ENCODE measurements at places on chromosomes 12 and 14. TPM values are rescaled to one million over a fixed set of nuclear protein-coding genes. Genes with fewer than 3 reads are reported as not detected.

GRCh38 chr14:51865953-51866747, 5.7 kb downstream of the GNG2 start:
- no peak for DNase-seq

DNA sequence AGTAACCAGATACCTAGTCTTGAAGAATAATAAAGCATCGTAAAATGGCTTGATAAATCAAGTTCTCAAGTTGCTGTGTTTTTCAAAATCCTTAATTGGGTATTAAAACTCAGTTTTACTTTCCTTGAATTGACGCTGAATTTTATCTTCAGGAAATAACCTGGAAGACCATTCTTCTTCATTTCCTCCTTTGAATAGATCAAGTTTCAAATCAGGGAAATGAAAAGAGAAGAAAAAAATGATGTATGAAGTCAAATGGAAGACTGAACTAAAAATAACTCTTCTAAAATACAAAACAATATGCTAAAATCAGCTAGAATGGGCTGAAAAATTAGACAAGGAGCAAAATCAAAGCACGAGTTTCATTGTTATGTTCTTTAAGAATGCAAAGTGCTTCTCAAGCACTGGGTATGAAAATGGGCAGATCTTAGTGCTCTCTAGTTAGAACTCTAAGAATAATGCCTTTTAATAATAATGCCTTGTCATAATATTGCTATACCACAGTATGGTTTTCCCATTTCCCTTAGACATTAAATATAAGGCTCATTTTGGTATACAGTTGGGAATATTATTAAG, 54.6 kb upstream of the CLEC14A start:
- DNase-seq: no peak

DNA sequence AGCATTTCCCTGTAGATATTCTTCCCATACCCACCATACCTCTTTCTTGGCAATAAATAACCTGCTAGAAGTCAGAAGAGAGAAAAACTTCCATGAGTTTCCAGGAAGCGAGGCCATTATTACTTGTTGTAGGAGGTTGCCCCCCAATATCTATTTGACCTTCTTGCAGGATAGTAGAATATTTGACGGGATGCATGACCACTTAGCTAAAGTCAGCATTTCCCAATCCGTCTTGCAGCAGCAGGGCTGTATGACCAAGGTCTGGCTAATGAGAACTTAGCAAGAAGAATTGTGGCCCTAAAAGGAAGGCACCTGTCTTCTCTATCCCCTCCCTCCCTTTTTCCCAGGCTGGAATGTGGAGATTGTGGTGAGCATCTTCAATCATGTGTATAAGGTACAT, 51.5 kb downstream of the NINJ2 start:
- no peak for DNase-seq

DNA sequence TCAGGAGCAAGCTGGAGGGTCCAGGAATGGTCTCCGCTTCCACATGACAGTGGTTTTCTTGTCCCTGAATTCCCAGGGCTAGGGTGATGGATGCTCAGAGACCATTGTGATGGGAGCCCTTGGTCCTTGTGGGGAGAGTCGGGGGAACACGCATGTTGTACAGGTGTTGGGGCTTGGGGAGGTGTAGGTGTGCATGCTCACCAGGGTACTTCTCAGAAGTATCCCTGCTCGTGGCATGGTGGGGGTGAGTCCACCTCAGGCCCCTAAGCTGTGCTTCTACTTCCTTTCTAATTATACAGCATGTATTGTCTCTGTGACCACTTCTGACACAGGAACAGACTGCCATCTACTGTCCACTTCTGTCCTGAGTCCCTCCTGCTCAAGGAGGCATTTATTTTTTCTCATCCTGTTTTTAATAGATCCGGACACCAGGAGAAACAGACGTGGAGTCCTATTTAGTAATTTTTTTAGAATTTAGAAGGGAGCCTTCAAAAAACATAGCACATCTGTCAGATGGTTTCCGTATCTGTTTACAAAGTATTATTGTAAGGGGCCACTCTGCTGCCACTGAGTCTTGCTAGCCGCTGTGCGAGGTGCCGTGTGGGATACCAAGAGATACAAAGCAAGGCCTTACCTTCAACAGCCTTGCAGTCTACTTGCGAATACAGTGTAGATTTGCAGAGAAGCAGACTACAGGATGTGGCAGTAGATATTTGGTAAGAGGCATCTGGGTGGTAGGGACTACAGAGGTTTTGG, 10.5 kb downstream of the NTF3 start:
- peak; percentile 71 for DNase-seq

DNA sequence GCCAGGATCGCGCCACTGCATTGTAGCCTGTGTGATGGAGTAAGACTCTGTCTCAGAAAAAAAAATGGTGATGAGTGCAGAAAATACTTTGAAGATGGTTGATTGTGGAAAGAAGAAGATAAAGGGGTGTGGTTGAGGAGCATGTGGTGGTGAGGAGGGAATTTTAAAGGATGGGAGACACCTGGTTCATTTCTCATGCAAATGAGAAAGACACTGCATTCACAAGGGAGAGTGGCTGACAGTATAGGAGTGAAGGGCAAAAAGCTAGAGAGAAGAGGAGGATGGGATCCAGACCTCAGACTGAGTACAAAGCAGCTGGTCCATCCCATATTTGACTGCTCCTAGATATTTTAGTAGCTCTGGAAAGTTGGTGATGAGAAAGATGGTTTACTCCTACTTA, 206.0 kb downstream of the SNAPC1 start:
- no peak for DNase-seq

DNA sequence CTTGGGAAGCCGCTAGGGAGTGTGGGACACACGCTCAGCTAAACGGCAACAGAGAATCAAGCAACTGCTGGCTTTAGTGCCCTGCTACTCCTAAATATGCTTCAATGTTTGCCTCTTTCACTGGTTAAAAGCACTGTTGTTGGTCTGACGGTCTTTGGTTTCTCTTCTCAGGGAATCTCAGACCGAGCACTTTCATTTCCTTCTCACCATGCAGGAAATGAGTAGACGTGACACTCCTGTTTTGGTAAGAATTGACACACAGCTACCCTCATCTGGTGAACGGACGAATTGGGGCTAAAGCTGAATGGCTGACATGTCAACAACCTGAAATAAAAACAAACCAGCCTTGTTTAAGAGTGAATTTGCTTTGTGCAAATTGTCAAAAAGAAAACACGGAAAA, 57.5 kb upstream of the PIWIL1 start:
- DNase-seq: peak; percentile 42

DNA sequence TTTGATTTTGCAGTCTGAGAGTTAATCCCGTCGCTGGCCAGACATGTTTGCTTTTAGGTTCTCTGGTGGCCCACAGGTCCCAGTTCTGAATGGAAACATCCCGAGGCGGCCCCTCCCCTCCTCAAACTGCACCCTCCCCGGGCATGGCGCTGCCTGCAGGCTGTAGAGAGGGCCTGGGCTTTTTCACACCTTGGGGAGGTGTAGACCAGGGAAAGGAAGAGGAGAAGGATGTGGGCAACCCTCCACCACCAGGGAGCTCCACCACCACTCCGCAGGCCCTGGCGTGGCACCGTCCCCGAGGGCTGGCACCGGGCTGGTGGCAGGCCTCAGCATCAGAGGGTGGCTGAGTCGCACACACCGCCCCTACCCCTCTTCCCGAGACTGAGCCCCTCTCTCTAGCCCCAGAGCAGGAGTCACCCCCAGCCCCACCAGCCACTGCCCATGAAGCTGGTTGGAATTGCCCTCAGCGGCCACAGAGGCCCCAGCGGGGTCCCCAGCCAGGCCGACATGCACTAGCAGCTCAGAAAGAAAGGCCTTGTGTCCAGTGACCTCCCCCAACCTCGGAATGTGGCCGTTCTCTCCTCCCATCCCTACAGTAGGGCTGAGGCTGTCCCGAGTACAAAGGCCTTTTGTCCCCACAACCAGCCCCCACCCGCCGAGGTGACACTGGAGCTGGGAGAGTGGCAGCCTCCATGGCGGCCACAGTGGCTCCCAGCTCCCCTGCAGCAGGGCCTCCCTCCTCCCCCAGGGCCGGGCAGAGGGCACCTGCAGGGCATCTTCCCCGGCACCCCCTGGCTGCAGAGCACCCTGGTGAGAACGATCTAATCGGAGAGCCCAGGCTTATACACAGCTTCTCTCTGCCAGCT, 23.5 kb upstream of the INF2 start:
- DNase-seq: peak; percentile 51

- no peak for DNase-seq
These were observed 17.3 kb downstream of the SART3 start for GRCh38 chr12:108543652-108544051.

DNA sequence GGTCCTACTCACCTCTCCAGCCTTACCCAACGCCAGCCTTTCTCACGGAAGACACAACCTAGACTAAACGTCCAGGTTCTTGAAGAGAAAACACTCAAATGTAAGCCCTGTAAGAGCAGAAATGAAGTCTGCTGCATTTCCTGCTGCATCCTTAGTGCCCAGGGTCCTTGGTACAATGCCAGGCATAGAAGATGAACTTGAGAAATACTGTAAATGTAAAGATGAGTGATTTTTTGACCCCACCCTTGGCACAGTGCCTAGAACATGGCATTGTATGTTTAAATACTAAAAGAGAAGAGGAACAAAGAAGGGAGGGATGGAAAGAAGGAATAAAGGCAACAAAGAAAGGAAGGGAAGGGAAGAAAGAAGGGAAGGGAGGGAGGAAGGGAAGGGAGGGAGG, 514.6 kb downstream of the MED13L start:
- peak; percentile 7 for DNase-seq

DNA sequence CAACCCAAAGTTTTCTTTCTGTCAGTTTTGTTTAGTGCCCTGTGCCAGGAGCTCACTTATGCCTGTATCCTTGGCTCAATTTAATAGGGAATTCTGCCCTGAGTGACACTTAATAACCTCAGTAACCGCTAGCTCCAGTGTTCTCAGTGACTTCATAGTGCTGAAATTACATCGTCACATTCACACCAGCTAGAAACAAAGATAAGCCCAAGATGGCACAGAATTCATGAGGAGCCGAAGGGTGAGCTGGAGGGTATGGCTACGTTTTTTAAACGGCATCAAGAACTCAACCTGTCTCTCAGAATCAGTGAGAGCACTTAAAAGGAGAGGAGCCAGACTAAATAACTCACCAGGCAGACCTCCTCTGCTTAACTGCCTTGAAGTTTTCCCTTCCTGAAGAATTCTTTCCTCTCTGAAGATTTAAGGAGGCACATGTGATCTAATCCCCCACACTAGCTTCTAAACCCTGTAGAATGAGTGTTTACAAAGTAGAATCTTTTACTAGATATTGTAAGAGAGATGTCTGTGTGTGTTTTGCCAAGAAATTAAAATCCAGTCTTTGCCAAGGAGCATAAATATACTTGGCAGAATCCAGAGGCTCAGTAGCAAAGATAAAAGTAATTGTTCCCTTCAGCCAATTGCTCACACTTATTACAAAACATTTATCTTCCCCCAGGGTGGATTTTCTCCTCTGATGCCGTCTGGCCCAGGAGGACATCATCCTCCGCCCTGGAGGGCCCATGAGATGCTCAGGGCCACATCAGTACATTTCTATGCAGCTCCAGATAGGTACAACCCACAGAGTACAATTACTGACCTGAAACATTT, 37.3 kb downstream of the PTGER2 start:
- peak; percentile 86 for DNase-seq

- no peak for DNase-seq
These were observed 38.5 kb downstream of the NFKBIA start for GRCh38 chr14:35366056-35366451.

GRCh38 chr12:99147130-99147529, 500.4 kb upstream of the GARIN6 start:
- DNase-seq: peak; percentile 12

DNA sequence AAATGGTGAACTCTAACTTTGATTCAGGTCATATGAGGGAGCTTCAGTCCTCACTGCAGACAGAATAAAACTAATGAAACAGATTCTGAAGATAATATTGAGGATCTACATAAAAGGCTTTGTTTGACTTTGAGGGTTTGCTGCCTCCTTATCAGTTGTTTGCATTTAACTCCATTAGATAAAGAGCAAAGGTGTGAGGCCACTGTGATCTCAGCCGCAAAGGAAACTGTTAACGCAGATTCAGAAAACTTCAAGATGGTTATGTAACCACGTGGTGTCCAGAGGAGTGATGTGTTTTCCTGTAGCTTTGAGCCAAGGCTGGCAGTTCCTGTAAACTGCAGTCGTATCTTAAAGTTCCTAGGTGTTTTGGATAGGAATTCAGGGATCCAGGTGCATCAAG, 67.8 kb downstream of the METTL25 start:
- no peak for DNase-seq

DNA sequence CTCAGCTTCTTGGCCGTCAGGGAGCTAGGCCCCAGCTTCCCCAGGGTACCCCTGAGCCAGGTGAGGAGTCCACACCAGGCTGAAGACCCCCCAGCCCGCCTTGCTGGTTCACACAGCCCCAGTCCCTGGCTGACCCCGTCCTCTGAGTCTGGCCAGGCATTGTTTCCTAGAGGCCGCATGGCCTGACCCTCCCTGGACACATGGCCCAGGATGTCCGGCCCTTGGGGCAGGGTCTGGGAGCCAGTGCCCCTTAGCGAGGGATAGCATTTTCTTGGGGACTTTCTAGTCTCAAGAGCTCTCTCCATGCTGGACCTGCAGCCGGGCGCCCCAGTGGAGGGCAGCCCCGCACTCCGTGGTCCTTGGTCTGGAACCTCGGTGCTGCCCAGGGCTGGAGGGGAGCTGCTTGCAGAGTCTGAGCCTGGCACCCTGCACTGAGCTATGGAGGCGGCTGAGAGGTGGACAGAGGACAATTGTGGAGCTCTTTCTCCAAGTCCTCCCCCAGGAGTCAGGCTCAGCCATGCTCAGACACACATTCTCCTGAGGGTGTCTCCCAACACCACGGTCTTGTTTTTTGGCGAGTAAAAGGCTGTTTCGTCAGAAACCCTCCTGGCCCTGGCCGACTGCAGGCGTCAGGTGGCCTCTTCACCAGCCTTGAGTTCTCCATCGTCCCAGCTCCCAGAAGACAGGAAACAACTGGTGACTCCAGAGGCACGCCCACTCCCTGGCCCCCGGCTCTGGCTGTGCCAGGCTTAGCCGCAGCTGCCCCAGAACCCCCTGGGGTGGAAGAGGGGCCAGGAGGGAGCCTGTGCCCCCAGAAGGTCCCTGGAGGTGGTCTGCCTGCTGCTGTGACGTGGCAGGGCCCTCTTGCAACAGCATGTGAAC, 17.6 kb upstream of the CRIP2 start:
- DNase-seq: peak; percentile 67

DNA sequence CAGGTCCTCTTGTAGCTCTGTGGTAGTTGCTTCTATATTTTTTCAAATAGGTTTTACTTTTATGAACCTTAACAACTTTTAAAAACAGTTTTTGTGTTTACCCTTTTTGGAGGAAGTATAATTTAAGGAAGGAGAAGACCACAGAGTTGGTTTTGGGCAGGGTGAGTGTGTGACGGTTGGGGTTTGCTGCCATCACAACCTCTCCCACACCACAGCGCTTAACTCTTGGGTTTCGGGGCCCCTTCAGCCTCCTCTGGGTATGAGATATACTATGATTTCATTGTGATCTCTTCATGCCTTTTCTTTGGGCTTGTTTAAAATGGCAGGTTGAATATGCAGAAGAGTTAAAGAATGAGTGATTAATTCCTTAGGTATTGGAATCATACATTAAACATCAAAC, 228.7 kb upstream of the CRY1 start:
- no peak for DNase-seq

The PPP1R13B gene
- 9.1 TPM for polyA plus RNA-seq

The KRT85 gene
- polyA plus RNA-seq: not detected

The RD3L gene
- polyA plus RNA-seq: not detected

The HIGD1C gene
- polyA plus RNA-seq: 0.65 TPM

The TRIAP1 gene
- 30.0 TPM for polyA plus RNA-seq

The ATF7IP gene
- polyA plus RNA-seq: 19.9 TPM

The INSM2 gene
- polyA plus RNA-seq: not detected

The LRRC10 gene
- polyA plus RNA-seq: not detected

The TSPAN9 gene
- polyA plus RNA-seq: 129 TPM

Measured in muscle of leg (tissue), 16 donors.